ENCODE measurements at places on chromosomes 5 and 9. TPM values are rescaled to one million over a fixed set of nuclear protein-coding genes. Genes with fewer than 3 reads are reported as not detected.
A peak's percentile ranks its signal among the peaks of the same experiment; 100 is the strongest.

GRCh38 chr9:88481933-88482332, 53.0 kb upstream of the NXNL2 start:
- DNase-seq = no peak
- no peaks in the 10 kb centered on the region for H3K27me3 ChIP-seq
- no peaks in the 10 kb centered on the region for H3K4me1 ChIP-seq

- H3K36me3 ChIP-seq = no peaks in the 10 kb centered on the region
- H3K4me3 ChIP-seq = no peak overlapping the region
- H3K27me3 ChIP-seq = no peaks in the 10 kb centered on the region
- H3K4me1 ChIP-seq = peaks cover 9% of the 10 kb centered on the region
- H3K27ac ChIP-seq = peak overlapping the region; percentile 8
Measured at GRCh38 chr9:129225815-129226214, 47.8 kb upstream of the IER5L start.

- H3K36me3 ChIP-seq = peaks cover 1% of the 10 kb centered on the region
- H3K27ac ChIP-seq = no peak overlapping the region
- DNase-seq = no peak
- no peaks in the 10 kb centered on the region for H3K27me3 ChIP-seq
- no peak overlapping the region for H3K4me3 ChIP-seq
- peaks cover 7% of the 10 kb centered on the region for H3K4me1 ChIP-seq
Measured at GRCh38 chr9:137721899-137722298, 103.1 kb downstream of the EHMT1 start.

ZNF658 gene
- polyA plus RNA-seq = 10.5 TPM

- DNase-seq = no peak
- H3K4me1 ChIP-seq = no peaks in the 10 kb centered on the region
- no peaks in the 10 kb centered on the region for H3K36me3 ChIP-seq
- no peak overlapping the region for H3K4me3 ChIP-seq
- no peak overlapping the region for H3K27ac ChIP-seq
Measured at GRCh38 chr5:61842840-61843239, 463.2 kb upstream of the KIF2A start.

GRCh38 chr9:128020692-128021091, 39.9 kb upstream of the EEIG1 start:
- H3K27me3 ChIP-seq = no peaks in the 10 kb centered on the region
- no peaks in the 10 kb centered on the region for H3K4me1 ChIP-seq
- no peak overlapping the region for H3K4me3 ChIP-seq
- no peak for DNase-seq

DNA sequence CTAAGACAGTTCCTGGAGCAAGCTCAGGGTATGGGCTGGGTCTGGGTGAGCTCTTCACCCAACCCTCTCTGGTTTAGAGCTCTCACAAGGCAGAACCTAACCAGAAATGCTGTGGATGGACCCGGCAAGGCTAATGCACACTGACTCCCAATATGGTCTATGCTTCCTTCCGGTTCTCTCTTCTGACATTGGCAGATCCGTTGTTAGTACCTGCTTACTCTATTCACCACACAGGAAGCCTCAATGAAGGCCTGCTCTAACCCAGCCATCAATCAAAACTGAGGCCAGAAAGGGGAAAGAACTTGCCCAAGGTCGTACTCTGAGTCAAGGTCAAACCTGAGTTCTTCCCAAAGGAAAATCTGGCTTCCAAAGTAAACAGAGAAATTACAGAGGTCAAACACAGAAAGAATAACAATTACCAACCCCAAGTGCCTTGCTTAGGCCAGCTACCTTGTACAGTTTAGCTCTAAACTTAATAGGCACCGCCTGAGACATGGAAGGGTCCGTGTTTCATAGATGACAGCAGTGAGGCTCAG, 46.0 kb upstream of the AKNA start:
- no peaks in the 10 kb centered on the region for H3K27me3 ChIP-seq
- H3K36me3 ChIP-seq = no peaks in the 10 kb centered on the region
- no peak overlapping the region for H3K27ac ChIP-seq
- H3K4me3 ChIP-seq = no peak overlapping the region
- no peak for DNase-seq
- no peaks in the 10 kb centered on the region for H3K4me1 ChIP-seq

SLC24A2 gene
- 0.41 TPM for polyA plus RNA-seq

DNA sequence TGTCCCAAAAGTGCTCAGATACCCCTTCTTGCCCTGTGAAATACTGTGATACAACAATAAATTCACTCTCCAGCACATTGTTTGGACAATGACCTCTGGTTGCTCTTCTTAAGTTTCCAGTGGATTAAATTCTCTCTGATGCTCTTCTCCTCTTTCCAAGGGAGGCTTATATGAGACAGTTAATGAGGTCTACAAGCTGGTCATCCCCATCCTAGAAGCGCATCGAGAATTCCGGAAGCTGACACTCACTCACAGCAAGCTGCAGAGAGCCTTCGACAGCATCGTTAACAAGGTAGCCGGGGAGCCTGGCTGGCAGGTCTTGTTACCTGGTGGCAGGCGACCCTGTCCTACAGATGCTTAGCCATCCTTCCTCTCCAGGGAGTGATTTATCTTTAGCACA, 226.5 kb downstream of the DOCK8 start:
- H3K27me3 ChIP-seq = no peaks in the 10 kb centered on the region
- peaks cover 2% of the 10 kb centered on the region for H3K4me1 ChIP-seq
- no peak overlapping the region for H3K4me3 ChIP-seq

HAVCR2 gene
- polyA plus RNA-seq = 2.3 TPM

DNA sequence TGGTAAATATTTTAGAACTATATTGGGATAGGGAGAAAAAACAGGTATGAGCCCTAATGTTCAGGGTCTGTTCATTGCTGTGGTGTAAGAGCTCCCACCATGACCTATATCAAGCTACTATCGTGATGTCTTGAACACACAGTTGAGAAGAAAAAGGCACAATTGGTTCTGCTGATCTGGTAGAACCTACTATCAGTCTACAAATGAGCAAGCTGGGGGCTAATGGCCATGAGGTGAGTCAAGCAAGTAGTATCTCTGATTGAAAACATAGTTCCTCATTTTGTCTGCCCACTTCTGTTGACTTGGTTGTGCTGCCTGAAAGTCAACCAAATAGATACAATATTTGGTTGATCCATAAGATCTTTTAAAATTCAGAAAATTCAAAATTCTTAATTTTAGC, 1026.3 kb downstream of the CDH12 start:
- H3K4me1 ChIP-seq = no peaks in the 10 kb centered on the region
- H3K27ac ChIP-seq = no peak overlapping the region
- H3K36me3 ChIP-seq = no peaks in the 10 kb centered on the region

GRCh38 chr5:68187268-68188055, 28.1 kb upstream of the PIK3R1 start:
- no peaks in the 10 kb centered on the region for H3K36me3 ChIP-seq
- H3K27me3 ChIP-seq = no peaks in the 10 kb centered on the region
- DNase-seq = peak; percentile 69
- no peaks in the 10 kb centered on the region for H3K4me1 ChIP-seq
- H3K4me3 ChIP-seq = no peak overlapping the region
- H3K27ac ChIP-seq = no peak overlapping the region

- peaks cover 5% of the 10 kb centered on the region for H3K4me1 ChIP-seq
- no peak for DNase-seq
- no peaks in the 10 kb centered on the region for H3K27me3 ChIP-seq
- H3K36me3 ChIP-seq = no peaks in the 10 kb centered on the region
Measured at GRCh38 chr9:4592295-4592694, 69.8 kb upstream of the PLPP6 start.

ANGPTL2 gene
- polyA plus RNA-seq = 34.2 TPM

HAPLN1 gene
- 3.7 TPM for polyA plus RNA-seq

GRCh38 chr5:144142139-144142823, 28.2 kb downstream of the YIPF5 start:
- H3K4me1 ChIP-seq = no peaks in the 10 kb centered on the region
- H3K4me3 ChIP-seq = no peak overlapping the region
- no peak for DNase-seq
- no peaks in the 10 kb centered on the region for H3K36me3 ChIP-seq

DNA sequence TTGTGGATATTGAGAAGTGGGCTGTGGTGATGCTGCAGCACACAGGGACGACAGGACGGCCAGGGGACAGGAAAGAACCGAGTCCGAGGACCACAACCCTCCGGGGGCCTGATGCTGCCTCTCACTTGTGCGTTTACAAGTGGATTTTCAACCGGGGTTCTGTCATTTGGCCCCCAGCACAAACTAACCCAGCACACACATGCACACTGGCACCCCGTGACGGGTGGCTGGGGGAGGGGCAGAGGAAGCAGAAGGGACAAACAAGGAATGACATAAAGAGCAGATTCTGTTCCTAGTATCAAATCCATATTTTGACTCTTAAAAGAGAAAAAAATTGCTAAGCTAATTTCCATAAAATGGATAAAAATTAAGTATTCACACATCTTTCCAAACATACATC, 18.3 kb upstream of the ZFYVE16 start:
- no peaks in the 10 kb centered on the region for H3K36me3 ChIP-seq
- H3K27ac ChIP-seq = no peak overlapping the region
- peak; percentile 84 for DNase-seq
- H3K4me3 ChIP-seq = peak overlapping the region; percentile 18
- H3K27me3 ChIP-seq = no peaks in the 10 kb centered on the region

- peak; percentile 43 for DNase-seq
- H3K4me3 ChIP-seq = no peak overlapping the region
- peaks cover 22% of the 10 kb centered on the region for H3K27me3 ChIP-seq
- no peak overlapping the region for H3K27ac ChIP-seq
- H3K36me3 ChIP-seq = no peaks in the 10 kb centered on the region
- H3K4me1 ChIP-seq = no peaks in the 10 kb centered on the region
Measured at GRCh38 chr9:134494273-134494815, 147.3 kb upstream of the COL5A1 start.

GRCh38 chr9:83204047-83204446, 141.1 kb upstream of the RASEF start:
- no peaks in the 10 kb centered on the region for H3K4me1 ChIP-seq
- H3K27ac ChIP-seq = no peak overlapping the region
- DNase-seq = no peak
- no peaks in the 10 kb centered on the region for H3K36me3 ChIP-seq
- H3K27me3 ChIP-seq = no peaks in the 10 kb centered on the region

GNE gene
- polyA plus RNA-seq = 19.9 TPM

GRCh38 chr9:9483175-9483574, 1129.6 kb downstream of the PTPRD start:
- no peak overlapping the region for H3K4me3 ChIP-seq
- H3K27me3 ChIP-seq = no peaks in the 10 kb centered on the region
- H3K27ac ChIP-seq = no peak overlapping the region
- H3K4me1 ChIP-seq = no peaks in the 10 kb centered on the region

DNA sequence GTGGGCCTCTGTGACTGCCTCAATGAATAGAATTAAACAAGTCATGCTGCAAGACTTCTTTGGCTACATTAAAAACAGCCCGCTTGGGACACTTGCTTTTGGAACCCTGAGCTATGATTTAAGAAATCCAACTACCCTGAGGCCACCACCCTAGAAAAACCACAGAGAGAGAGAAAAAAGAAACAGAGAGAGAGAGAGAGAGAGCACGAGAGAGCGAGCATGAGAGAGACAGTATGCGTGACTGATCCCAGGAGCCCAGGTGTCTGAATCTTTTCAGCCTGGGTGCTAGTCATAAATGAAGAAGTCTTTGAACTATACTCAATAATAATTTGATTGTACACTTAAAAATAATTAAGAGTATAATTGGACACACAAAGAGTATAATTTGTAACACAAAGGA, 123.1 kb upstream of the FREM1 start:
- no peak overlapping the region for H3K27ac ChIP-seq

DNA sequence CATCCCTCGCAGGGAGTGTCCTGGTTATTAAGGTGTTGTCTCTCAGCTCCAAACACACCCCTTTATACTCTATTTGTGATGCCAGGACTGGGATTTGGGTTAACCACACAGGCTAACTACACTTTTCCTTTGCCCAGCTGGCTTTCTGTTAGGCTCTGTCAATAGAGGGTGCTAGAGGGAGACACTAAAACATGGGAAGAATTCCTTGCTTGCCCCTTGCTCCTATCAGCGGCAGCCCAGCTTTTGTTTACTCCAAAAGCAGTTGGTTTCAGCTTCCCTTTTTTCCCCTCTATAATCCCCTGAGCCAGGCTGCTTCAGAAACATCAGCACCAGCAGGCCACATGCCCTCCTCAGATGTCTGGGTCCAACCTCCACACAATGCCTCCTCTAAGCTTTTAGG, 297.1 kb downstream of the KCTD16 start:
- DNase-seq = no peak
- no peak overlapping the region for H3K27ac ChIP-seq
- no peak overlapping the region for H3K4me3 ChIP-seq
- no peaks in the 10 kb centered on the region for H3K4me1 ChIP-seq
- H3K36me3 ChIP-seq = no peaks in the 10 kb centered on the region

DNA sequence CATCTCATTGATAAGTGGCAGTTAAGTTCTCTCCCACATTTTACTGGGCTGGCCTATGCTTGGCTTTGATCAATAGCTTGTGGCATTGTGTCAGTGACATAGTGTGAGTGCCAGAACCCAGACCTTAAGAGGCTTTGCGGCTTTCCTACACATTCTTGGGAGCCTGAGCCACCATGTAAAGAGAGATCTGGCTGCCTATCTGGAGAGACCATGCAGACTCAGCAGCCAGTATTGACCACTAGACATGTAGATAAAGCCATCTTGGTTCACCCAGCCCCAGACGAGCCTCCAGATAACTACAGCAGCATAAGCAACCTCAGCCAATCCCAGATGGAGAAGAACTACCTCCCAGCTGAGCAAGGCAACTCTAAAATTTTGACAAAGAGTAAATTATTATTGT, 28.6 kb downstream of the C9orf153 start:
- no peaks in the 10 kb centered on the region for H3K36me3 ChIP-seq
- no peaks in the 10 kb centered on the region for H3K27me3 ChIP-seq
- DNase-seq = no peak
- no peak overlapping the region for H3K4me3 ChIP-seq
- no peaks in the 10 kb centered on the region for H3K4me1 ChIP-seq
- H3K27ac ChIP-seq = no peak overlapping the region

DNA sequence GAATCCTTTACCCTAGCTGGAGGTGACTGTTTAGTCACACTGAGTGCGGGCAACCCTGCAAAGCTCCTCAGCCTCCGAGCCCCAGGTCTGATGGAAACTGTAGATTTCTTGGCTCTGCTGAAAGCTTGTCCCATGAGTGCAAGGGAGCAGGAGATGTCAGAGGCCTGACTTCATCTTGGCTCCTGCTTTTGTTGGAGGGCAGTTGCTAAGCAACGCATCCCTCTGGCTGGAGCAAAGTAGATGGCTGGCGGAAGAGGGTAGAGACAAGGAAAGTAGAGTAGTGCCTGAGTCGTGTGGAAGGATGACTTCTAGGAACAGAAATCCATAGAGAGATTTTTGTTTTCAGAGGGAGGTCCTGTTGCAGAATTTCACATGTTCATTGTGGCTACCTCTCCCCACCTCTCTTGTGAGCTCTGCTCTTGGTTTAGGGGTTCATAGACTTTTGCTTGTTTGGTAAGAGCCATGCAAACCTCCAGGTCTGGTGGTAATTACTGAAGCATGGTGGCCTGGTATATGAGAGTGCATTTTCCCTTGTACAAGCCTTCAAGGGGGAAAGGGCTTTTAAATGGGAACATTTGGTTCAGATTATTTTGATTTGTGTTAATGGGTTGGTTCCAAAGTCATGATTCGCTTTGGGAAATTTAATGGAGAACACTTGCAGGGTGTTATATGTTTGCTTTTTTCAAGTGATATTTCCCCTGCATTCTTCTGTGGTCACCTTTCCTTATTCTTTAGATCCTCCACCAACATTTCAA, 71.5 kb downstream of the ARHGAP26 start:
- no peak for DNase-seq
- H3K36me3 ChIP-seq = no peaks in the 10 kb centered on the region
- H3K27me3 ChIP-seq = no peaks in the 10 kb centered on the region

GRCh38 chr9:93869088-93869487, 86.1 kb downstream of the BARX1 start:
- H3K4me1 ChIP-seq = no peaks in the 10 kb centered on the region
- no peak overlapping the region for H3K27ac ChIP-seq
- H3K4me3 ChIP-seq = no peak overlapping the region
- no peak for DNase-seq
- H3K36me3 ChIP-seq = no peaks in the 10 kb centered on the region
